AG04449 (cell line): ENCODE measurements at places on chromosomes 1 and 21.

DNA sequence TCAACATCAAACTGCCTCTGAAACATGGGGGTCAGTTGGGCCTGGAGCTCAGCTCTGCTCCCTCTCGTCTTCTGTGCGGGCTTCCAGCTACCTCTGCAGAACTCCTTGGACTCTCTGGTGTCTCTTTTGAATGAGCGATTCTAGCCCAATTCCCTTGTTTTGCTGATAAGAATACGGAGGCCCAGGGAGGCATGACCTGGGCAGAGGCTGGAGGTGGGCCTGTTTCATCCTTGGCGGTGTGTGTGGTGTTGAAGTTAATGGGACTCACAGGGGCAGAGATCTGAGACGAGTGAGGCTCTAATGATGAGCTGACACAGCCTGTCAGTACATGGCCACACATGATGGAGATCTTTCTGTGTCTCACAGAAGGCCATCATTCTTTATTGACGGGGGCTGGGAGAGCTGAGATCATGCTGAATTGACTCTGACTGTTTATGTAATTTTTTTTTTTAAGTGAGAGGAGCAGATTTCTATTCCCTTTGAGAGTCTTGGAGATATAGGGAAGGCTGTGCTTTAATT is 134.5 kb downstream of the URB2 start:
- DNase-seq: no peak

GRCh38 chr1:241639623-241640148 is 483 bp downstream of the CHML start:
- DNase-seq: no peak

GRCh38 chr21:27759091-27759659 is 792.3 kb upstream of the ADAMTS5 start:
- DNase-seq: no peak

- DNase-seq: no peak
Measured at GRCh38 chr1:118989006-118989815, 1.1 kb upstream of the TBX15 start.

DNA sequence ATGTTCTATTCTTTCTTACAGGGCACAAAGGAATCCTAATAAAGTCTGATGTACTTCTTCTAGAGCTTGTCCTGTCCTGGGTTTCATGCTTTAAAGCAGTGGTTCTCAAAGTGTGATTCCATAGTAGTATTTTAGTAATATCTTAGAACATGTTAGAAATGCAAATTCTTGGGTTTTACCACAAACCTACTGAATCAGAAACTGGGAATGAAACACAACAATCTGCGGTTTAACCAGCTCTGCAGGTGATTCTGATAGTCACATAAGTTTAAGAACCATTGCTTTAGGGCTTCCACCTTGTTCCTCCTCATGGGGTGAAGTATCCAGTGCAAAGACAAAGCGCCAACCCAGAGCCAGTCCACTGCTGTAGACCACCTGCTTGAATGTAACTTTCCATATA is 41.1 kb downstream of the NGF start:
- no peak for DNase-seq

- no peak for DNase-seq
Measured at GRCh38 chr1:113943028-113943811, 14.1 kb downstream of the HIPK1 start.

GRCh38 chr1:36656271-36656670 is 173.6 kb upstream of the CSF3R start:
- DNase-seq: no peak

DNA sequence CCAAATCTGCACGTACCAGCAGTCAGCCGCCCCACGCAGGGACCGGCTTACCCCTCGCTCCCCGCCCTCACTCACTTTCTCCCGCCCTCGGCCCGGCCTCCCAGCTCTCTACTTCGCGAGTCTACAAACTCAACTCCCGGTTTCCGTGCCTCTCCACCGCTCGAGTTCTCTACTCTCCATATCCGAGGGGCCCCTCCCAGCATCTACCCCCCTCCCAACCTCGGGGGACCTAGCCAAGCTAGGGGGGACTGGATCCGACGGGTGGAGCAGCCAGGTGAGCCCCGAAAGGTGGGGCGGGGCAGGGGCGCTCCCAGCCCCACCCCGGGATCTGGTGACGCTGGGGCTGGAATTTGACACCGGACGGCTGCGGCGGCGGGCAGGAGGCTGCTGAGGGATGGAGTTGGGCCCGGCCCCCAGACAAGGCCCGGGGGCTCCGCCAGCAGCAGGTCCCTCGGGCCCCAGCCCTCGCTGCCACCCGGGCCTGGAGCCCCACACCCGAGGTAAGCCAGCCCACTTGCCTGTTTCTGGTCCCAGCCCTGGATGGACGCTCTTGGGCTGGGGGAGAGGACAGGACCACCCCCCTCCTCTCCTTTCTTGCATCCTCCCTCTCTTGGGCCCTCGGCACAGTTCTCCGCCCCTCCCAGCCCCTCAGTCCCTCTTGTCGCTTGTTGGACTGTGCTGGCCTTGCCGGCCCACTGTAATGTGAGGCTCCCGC is at the start of gene ARTN:
Gene ARTN (plus strand): TSS at position 416 of the 715 bp plus-strand sequence. CDS start 1,856 bp downstream, outside the sequence.
- no peak for DNase-seq
